Activated naive CD4-positive, alpha-beta T cell treated with anti-CD3 and anti-CD28 coated beads, Interleukin-2, amount 10 ng/mL, durations not matched to agents 7 days and 5 days (primary cell): ENCODE measurements at places on chromosomes 11 and 22.
A peak's percentile ranks its signal among the peaks of the same experiment; 100 is the strongest.

DNA sequence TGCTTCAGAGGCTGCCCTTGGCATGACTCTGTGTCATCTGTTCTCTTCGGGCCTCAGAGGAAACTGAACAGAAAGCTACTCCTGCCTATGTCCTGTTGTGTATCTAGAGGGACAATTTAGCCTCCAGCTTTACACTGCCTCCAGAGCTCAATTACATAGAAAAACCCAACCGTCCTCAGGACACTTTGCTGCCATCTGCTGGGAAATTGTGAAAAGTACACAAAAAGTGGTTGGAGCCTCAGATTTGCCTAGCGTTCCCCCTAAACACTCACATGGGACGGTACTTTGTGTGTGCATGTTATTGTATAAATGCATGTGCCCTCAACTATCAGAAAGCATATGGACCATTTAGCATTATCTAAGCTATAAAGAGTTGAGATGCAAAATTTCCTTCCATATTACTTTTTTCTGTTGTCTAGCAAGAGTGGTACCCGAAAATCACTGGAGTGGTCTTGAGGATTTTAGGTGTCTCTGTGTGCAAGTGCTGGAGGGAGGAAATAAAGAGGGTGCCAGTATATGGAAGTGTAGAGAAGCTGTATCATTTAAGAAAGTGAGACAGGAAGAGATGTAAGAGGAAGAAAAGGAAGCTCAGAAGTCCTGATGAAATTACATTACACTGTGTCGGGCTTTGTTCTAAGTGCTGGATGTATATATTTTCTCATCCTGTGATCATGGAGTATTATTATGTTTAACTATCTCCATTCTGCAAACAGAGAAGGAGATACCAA is 8.7 kb upstream of the MS4A4E start:
- no peak for DNase-seq

GRCh38 chr11:111514216-111515031 is at the start of gene HOATZ:
HOATZ (plus strand) TSS chr11:111514778; CDS start chr11:111514785, 7 bp downstream.
- DNase-seq = peak; percentile 32

- no peak for DNase-seq
Measured at GRCh38 chr22:26041931-26042330, 127.3 kb upstream of the SEZ6L start.

- no peak for DNase-seq
Measured at GRCh38 chr22:22833488-22833887, 54.1 kb upstream of the IGLL5 start.

DNA sequence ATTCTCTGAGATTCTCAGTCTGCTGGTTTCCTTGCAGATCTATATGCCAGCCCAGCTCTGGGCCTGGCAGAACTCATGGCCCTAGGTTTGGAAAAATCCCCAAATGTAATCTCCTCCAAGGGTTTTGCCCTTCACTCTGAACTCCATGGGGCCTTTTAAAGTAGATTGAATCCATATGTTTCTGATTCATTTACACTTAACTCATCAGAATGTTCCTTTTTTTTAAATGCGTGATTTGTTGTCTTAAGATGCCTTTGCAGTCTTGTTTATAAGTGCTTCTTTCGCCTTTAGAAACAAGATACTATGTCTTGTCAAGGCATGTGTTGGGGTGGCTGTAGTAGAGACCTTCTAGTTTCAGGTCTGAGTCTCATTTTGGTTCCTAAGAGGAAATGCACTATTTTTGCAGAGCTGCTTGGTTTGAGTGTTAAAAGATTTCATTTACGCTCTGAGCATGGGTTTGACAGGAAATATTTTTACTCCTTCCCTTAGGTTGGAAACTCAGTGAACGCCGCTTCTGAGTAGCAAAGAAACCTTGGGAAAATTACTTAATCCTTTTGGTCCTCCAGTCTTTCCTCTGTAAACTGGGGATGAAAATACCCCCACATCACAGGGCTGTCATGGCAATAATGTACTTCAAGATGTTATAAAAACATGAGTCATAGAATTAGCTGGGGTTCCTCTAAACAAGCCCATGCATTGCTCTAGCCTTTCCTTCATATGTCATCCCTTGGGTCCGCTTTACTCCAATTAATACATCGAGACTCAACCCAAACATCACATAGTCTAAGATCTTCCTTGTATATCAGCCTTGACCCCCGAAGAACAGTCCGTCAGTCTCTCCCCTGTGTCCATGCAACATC is 83.5 kb downstream of the SNX19 start:
- DNase-seq = no peak

- no peak for DNase-seq
Measured at GRCh38 chr11:94106716-94107115, 21.9 kb upstream of the PANX1 start.

DNA sequence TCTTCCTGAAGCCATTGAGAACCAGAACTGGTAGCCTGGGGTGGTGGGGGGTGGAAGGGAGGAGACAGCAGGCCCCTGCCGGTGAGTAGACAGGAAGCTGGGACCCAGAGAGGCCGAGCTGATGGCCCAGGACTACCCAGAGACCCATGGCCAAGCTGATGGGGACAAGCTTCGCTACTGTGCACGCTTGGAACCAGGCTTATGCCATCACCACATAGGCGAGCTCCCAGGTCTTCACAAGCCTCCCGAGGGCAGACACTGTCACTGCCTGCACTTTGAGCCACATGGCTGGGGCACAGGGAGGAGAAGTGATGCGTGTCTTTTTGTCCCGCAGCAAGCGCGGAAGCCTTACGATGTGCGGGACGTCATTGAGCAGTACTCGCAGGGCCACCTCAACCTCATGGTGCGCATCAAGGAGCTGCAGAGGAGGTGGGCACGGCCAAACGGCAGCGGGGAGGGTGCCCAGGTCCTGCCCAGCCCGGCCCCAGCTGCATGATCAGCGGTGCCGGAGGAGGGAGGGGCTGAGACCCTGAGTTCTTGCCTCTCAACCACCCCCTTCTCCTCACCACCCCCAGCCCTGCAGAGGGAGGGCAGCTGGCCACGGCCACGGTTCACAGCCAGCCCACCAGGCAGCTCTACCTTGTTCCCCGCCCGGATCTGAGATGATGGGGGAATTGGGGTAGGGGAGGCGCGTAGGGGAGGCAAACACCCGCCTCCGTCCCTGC is 76.0 kb upstream of the KCNQ1OT1 start:
- peak; percentile 15 for DNase-seq

DNA sequence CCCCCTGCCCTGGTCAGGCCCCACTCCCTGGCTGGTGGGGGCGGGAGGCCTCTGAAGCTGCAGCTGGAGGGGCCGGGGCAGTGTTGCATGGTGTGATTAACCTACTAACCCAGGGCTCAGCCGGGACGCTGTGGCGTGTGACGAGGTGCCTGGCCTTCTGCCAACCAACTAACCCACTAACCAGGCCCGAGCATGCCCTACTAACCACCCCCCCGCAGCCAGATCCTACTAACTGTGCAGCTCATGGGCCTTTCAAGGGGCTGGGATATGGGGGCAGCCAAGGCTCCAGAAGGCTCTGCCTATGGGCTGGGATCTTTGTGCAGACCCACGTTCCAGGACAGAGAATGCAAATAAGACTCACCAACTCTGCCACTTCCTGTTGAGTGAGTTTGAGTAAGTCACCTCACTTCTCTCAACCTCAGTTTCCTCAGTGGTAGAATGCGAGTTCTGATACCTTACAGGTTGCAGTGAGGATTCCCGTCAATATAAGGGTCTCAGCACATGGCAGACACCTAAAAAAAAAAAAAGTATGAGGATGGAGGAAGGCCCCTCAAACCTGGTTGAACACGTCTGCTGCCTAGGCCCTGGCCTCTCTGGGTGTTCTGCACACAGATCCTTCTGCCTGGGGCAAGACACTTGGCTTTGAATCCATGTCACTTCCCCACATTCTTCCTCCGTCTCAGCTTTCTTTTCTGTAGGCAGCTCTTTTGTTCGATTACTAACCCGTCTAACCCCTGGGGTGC is 14.1 kb downstream of the MIAT start:
- DNase-seq = peak; percentile 72
